ENCODE measurements at places on chromosomes 7 and 10.

DNA sequence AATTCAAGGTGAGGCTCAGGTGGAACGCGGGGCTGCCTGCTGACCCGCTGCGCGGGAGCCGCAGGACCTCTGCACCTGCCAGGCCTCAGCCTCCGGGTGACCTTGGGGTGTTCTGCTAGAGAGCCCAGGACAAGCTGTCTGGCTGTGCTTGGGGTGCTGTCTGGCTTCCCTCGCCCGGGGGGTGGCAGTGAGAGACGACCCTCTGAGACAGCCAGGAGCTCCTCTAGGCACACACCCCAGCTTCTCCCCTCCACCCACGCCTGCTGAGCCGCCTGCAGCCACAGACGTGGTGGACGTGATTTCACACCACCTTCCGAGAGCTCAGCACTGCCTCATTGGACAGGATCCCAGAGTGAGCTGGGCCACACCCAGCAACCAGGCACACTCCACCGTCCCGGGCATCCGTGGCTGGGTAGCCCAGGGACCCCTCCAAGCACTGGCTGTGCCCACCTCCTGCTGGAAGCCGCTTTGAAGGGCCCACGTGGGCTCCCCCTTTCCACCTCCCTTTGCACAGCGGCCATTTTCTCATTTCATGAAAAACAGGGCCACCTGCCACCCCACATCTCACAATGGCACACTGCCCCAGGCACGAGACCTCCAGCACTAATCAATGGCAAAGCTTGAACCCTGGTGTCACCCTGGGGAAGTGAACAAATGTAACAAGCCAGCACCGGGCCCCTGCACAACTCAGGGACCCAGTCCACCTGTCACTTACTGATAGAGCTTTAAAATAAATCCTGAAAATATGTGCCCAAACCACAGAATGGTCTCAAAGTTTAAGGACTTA is 35.0 kb downstream of the ZFAND2A start:
- peak; percentile 34 for DNase-seq

- DNase-seq, result no peak
These were observed 81.8 kb downstream of the SGMS1 start for GRCh38 chr10:50541921-50542320.

- DNase-seq, result no peak
These were observed 38.0 kb downstream of the WIPI2 start for GRCh38 chr7:5228066-5228465.

DNA sequence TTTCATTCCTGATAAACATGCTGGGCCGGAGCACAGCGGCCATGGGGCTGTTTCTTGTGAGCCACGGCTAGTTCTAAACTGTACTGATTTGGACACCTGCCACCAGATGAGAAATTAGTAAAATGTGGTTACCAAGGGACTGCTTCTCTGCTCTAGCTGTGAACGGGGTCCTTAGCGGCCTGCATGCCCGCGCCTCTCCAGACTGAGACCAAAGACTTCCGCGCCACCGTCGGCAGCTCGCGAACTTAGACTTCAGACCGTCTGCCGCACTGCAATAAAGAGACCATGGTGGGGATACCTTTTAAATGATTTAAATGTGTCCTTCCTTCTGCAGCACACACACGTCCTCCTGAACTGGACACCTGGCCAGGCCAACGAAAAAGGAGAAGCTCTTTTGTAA is 116.4 kb downstream of the BMS1 start:
- DNase-seq, result no peak

- DNase-seq, result peak; percentile 76
These were observed 115.7 kb downstream of the MAD1L1 start for GRCh38 chr7:2116989-2117591.

DNA sequence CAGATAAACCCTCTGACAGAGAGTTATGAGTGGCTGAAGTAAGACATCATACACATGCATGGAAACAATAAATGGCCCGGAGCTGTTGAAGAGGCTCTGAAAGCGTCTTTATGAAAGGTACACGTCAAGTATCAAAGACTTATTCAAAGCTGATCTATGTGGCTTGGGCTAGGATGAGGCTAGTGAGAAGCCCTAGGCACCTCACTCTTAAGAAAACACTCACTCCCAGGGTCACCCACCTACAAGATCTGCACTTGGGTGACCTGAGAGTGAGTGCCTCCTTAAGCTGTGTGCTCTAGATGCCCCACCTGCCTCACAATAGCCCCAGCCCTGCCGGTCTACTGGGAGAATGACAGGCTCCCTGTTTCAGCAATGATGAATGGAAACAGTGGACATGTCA is 1.1 kb upstream of the GIMAP1 start:
- DNase-seq, result no peak

- no peak for DNase-seq
These were observed 169.6 kb downstream of the DIP2C start for GRCh38 chr10:519716-520401.

DNA sequence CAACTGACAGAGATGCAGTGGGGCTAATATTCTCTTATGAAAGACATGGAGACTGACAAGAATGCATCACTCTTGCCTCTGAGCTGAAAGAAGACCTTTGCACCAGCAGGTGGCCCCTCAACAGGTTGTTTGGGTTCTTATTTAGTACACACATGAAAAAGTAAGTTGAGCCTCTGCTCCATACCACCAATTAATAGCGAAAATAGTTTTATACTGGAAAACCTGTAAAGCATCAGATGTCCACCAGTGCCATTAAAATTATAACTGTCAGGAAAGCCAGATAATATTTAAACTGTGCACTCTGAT is 26.3 kb upstream of the FAM13C start:
- no peak for DNase-seq
